ENCODE measurements at places on chromosomes 4 and X.

DNA sequence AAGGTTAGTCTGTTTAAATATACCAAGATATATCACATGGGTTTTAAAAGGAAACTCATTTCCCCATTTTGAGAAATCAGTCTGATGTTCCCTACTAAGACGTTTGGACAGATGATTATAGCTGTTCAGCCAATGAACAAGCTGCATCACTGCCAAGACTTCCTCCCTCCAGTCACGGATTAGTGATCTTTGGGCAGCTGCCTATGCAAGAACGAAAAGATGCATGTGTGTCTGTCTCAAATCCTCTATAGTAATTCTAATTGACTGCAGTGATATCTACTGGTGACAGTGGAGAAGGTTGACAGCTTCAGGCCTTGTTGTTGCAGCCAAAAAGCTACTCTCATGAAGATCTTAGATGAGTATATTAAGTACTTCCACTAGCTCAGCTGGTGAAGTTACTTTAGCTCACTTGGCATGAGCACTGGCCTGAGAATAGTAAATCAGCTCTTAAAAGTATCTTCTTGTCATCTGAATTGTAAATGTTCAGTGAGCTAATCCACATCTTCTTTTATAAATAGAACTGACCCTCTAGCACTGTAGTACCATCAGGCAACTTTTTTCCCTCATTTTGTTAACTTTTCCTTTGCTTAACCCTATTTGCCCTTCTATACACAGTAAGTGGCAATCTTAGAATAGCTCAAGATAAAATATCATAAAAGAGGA, 134.5 kb upstream of the PCDH10 start:
- DNase-seq, result no peak

GRCh38 chrX:10457092-10457491, 163.3 kb downstream of the MID1 start:
- DNase-seq, result peak; percentile 10

DNA sequence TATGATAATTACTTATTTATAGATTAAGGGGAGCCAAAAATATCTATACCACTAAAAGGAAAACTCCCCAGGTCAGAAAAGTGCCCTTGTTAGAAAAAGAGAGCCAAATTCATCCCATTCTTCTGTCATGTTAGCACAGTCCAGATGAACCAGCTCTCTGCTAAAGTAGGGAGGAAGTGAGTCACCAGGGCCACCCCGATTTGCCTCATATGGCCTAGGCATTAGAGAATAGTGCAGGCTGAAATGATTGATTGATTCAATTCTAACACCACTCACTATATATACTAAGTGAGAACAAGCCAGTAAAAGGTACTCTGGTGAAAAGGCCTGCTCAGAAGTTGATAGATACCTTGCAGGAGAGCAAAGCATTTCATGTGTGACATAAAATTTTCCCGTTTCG, 94.5 kb downstream of the SRPX start:
- DNase-seq, result peak; percentile 6

DNA sequence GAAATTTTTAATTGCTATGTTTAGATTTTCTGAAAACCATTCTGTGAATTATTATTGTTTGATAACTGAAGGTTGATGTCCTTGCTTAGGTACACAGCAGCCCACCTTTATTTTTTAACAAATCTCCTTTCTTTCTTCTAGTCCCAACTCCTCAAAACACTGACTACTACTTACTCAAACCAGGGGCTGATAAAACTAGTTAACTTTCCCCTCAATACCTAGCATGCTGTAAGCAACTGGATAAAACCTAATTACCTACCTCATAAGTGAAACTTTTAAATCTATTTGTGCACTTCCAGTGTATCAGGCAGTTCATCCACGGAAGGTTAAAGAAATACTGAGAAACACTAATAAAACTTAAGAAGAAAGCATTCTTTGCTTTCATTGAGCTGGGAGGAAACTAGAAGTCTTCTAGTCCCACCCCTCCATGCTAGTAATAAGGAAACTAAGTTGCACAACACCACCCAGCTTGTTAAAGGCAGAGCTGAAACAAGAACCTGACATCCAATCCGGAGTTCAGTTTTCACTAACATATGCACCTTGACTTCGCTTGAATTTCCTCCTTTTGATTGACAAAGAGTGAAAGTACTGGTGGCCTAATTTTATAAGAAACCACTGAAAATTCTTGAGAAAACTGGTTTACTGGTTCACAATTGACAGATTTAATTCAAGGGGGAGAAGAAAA, 180.2 kb upstream of the TET2 start:
- DNase-seq, result no peak

DNA sequence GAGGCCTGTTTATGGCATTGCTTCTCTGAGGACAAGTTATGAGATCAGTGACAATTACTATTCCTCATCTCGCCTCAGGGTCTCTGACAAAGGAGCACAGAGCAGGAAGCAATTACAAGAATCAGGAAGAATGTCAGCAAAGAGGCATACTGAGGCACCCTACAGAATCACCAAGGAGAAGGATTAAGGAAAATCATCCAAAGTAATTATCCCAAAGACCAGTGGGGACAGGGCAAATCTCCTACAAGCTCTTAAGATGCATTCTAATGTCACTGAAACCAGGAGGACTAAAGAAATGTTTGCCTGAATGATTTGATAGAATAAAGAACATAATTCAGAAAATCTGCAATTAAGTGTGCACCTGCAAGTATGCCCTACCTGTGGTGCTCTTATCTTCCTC, 206.2 kb downstream of the RCHY1 start:
- DNase-seq, result no peak

- peak; percentile 26 for DNase-seq
These were observed 111.6 kb upstream of the WDR17 start for GRCh38 chr4:175953960-175954521.

- no peak for DNase-seq
These were observed 487.3 kb upstream of the EPHA5 start for GRCh38 chr4:66157594-66157993.

- no peak for DNase-seq
These were observed 368.7 kb downstream of the CCSER1 start for GRCh38 chr4:90495936-90496335.

GRCh38 chr4:168522829-168523489, 26.1 kb downstream of the PALLD start:
- no peak for DNase-seq

DNA sequence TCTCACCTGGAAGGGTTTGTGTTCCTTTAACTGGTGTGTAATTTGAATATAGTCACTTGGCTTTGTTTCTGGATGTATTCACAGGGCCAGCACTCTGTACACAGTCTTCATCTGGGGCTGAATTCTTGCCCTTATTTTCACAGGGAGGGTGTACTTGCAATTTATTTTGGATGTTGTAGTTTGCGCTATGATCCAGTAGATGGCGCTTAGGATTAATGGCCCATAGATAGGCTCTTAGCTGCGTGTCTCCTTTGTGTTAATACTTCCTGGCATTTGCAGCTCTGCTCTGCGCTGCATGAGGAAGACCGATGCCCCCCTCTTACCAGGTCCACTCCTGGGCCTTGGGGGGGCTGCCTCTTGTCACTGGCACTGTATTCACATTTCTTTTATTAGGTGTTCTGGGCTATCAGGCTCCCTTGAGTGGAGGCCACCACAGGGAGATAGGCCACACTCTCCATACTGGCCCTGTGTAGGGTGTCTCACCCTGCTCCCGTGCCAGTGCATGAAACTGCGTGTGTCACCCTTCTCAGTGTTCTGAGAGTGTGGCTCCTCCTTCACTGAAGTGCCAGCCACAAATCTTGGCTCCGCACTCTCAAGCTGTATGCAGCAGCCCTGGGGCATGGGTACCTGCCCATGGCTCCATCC, 562.2 kb downstream of the ZIC3 start:
- DNase-seq, result peak; percentile 18

DNA sequence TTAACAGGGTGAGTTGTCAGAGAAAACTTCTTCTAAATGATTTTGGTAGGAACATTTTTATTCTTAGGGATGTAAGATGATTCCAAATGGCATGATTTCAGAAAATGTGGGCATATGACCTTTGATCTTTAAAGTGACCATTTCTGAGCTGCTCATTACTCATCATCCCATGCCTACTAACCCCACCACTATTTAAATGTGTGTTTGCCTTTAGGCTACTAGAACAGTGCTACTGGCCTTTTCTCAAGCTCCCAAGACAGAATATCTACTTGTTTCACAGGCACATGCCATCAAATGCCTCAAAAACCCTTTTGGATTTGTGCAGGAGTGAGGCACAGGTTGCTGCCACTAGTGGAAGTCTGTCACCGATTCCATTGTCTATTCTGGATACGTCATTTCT, 428.2 kb downstream of the ADAM29 start:
- peak; percentile 58 for DNase-seq

DNA sequence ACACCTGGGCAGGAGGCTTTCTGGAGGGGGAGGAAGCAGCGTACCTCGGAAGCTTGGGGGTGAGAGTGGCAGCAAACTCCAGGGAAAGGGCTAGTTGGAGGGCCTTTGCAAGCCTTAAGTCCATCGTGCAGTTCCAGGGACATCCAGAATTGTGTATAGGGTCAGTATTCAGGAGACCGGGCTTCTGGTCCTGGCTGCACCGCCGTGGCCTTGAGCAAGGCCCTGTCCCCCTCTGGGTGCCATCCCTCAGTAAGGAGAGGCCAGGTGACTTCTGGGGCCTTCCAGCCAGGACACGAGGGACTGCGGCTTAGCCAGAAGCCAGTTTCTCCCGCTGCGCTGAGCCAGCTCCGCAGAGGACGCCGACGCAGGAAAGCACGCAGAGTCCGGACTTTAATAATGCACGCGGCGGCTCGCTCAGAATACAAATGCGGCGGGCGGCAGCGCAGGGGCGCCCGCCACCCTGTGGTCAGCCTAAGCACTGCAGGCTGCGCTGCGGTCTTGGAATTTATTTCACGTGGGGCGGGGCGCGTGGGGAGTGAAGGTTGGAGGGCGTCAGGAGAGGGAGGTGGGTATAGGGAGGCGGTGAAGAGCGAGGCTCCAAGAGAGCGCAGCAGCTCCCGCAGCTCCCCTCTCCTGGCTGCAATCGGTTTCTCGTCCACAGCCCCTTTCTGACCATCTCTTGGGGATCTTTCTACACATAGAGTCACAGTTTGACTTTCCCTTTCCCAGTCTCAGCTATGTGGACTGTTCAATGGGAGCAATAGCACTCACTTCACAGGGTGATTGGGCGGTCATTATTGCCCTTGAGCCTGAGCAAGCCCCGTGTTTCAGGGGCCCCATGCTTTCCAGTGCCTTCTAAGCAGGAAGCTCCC, 94.1 kb upstream of the GPR50 start:
- DNase-seq, result peak; percentile 66

- DNase-seq, result no peak
These were observed 52.8 kb upstream of the CCDC149 start for GRCh38 chr4:24965627-24966026.

DNA sequence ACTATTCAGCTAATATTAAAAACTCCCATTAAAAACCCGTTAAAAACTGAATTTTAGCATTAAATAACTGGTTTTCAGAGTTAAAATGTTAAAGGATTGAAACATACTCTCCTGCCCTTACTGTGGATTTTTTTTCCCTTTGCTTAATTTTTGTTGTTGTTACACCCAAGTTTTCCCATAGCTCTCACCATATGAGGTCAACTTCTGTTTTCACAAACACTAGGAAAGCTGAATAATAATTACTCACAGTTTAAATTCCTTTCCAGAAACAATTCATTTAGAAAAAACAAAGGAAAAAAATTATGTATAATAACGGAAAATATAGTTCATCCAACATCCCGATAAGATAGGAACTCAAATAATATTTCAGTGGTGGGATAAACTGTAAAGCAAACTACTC, 129.0 kb downstream of the PPP3CA start:
- DNase-seq, result peak; percentile 15

DNA sequence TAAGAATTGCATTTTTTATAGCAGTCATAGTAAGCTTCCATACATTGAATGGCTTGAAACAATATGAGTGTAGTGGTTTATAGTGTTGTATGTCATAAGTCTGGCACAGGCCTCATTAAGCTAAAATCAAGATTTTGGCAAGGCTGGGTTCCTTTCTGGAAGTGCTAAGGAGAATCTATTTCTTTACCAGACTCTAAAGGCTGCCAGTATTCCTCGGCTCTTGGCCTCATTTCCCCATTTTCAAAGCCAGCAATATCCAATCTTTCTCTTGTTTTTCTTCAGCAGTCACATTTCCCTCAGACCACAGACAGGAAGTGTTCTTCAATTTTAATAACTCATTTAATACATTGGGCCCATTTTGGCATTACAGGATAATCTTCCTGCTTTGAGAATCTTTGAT, 1155.5 kb upstream of the PABPC4L start:
- DNase-seq, result no peak

- no peak for DNase-seq
These were observed 115.2 kb upstream of the TBC1D9 start for GRCh38 chr4:140871368-140871767.

All from ELR (cell line).